ENCODE measurements at places on chromosomes 3 and 15.
A peak's percentile ranks its signal among the peaks of the same experiment; 100 is the strongest.

GRCh38 chr15:47756872-47757271, 39.6 kb downstream of the SEMA6D start:
- no peak for DNase-seq

DNA sequence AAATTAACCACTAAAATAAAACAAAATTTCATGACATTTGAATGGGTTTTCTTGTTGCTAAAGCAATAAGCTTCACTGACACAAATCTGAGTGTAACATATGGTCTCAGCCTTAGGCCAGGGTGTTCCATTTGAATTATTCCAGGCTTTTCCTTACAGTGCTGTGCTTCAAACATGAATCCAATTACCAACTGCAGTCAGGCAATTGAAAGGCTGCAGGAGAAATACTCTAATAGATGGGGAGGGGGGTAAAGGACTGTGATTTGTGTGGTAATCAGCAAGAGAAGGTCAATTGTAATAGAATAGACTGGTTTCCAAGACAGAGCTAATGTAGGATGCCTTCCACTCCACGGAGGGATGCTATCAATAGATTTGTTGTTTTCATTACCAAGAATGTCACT, 466.7 kb downstream of the C3orf38 start:
- DNase-seq: no peak

GRCh38 chr3:159824333-159824732, 164.3 kb upstream of the IL12A start:
- DNase-seq: no peak

GRCh38 chr3:62229908-62230307, 143.4 kb downstream of the FEZF2 start:
- no peak for DNase-seq

- no peak for DNase-seq
These were observed 424.5 kb downstream of the TIGIT start for GRCh38 chr3:114718071-114718897.

DNA sequence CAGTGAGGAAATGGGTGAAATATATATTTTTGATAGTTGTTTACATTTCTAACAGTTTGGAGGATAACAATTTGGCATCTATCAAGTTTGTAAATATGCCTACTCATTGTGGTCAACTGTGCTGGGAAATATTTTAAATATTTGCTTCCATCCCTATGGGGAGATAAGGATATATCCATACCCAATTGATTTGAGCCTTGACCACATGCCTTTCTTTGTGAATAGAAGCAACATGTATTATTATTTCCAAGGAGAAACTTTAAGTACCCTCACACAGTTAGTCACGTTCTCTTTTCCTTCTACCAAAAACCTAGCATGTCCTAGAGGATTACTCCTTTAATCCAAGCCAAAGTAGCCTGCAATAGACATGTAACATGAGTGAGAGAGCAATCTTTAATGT, 245.4 kb upstream of the CBLB start:
- no peak for DNase-seq

- peak; percentile 46 for DNase-seq
These were observed 1.2 kb upstream of the UBP1 start for GRCh38 chr3:33441225-33441976.

DNA sequence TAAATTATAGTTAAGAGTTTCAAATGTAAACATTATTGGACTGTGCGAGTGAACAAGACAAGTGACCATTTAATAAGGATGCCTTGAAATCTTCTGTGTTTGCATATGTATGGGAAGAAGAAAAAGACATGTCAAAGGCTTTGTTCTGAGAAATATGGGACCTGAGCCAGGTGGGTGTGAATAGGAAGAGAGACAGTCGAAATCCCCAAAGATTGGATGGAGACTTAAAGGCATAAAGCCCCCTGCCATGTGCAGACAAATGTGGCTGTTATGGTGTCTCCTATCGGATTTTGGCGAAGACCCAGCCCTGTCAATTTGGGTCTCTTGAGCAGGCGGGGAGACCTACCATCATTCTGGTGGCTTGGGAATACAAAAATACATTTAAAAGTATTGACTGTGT, 16.9 kb downstream of the FXR1 start:
- DNase-seq: no peak

All from NCI-H2081 (cell line).